ENCODE measurements at places on chromosomes 2 and 18.

GRCh38 chr18:29969876-29970275 lies 1072.7 kb downstream of the DSC3 start:
- DNase-seq: no peak

GRCh38 chr2:121558329-121558728 lies 27.6 kb downstream of the RNU4ATAC start:
- DNase-seq: no peak

- DNase-seq: no peak
Measured at GRCh38 chr2:176111309-176111663, 4.2 kb downstream of the HOXD11 start.

DNA sequence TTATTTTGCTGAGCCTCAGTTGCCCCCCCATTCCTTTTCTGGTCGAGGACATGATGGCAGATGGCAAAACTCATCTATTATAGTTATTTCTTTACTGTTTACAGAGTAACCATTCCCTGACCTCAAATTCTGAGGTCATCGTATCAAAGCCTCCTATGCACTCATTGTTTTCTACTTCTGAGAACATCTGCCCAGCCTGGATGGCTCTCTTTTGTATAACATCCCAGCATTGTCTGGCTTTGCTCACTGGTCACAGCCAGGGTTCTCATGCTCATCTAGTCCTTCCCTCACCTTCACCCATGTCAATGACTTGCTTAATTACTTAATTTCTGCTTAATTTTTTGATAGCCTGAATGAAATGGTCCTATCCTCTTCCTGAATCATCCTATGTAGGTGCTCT lies 472.1 kb downstream of the PARD3B start:
- no peak for DNase-seq

DNA sequence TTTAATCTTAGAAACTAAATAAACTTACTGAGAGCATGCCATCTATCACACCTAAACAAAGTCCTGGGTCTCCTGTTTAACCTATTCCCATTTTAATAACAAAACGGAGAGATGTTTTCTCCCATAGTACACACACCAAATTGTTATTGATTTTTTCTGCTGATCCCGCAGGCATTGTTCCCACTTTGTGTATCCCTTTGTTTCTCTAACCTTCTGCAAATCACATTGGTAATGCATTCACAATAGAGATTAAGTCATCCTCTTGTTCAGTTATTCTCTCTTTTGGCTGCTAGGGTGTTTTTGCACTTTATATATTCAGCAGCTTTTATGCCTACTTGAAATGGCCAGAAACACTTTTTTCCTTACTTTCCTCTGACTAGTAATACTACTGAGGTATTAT lies 1071.9 kb upstream of the CDH2 start:
- DNase-seq: no peak
